ENCODE measurements at places on chromosomes 16 and 17. TPM values are rescaled to one million over a fixed set of nuclear protein-coding genes. Genes with fewer than 3 reads are reported as not detected.

The TEDC2 gene
- total RNA-seq: 23.9 TPM

The PLK1 gene
- total RNA-seq: 81.2 TPM

The GNPTG gene
- total RNA-seq: 19.1 TPM

The ZNF267 gene
- 72.1 TPM for total RNA-seq

The CDH5 gene
- total RNA-seq: not detected

GRCh38 chr17:73770115-73770848 is 126.0 kb upstream of the SDK2 start:
- DNase-seq: no peak

DNA sequence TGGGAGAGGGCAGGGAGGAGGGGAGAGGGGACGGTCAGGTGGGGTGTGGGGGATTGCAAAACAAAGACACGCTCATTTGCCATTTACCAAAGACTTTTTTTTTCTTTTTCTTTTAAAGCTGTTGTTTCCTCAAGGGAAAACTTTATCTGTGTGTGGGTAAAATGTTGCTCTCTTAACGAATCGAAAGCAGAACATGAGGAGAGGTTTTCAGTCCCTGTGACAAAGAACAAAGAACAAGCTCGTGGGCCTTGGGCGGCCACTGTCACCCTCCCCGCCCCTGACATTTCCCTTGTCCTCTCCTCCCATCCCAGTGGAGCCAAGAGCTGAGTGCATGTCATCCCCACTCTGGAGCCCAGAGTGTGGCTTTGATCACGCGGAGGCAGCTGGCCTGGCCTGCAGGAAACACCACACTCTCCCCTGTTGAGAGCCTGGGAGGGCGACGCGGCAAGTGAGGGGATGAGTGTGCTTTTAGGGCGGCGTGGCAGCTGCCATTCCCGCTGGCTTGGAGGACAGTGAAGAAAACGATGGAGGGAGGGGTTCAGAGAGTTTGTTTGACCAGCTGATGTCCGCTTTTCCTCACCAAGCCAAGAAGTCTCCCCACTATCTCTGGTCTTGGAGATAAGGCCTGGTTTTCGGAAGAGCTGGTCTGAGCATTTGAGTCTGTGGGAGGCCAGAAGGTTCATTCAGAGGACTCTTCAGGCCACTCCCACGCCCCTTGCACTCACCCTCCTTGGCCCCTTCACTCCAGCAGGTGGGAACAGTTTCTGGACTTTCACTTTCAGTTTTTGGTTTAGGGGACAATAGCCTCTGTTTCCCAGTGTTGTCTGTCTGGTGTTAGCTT is 11.4 kb downstream of the CCR7 start:
- peak; percentile 38 for DNase-seq

- no peak for DNase-seq
These were observed 518.1 kb downstream of the KCNJ2 start for GRCh38 chr17:70687421-70687820.

- no peak for DNase-seq
These were observed 59.2 kb downstream of the CDK5R1 start for GRCh38 chr17:32546031-32546444.

DNA sequence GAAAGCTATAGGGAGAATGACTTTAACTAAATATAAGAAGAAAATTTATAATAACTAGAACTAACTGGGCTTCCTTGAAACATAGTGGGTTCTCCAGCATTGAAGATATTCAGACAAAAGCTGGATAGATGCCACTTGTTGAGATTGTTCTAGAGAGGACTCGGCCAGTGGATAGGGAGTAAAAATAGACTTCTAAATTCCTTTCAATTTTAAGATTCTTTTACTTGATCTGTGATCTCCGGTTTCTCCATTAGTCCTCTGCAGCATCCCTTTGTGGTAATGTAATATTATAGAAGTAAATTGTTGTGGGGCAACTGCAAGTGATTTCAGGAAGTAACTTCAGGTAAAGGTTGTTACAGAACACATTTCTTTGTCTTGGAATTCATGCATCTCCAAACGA is 10.3 kb upstream of the RARA start:
- DNase-seq: no peak

GRCh38 chr17:40362696-40363110 is 1.8 kb downstream of the GJD3 start:
- peak; percentile 93 for DNase-seq

DNA sequence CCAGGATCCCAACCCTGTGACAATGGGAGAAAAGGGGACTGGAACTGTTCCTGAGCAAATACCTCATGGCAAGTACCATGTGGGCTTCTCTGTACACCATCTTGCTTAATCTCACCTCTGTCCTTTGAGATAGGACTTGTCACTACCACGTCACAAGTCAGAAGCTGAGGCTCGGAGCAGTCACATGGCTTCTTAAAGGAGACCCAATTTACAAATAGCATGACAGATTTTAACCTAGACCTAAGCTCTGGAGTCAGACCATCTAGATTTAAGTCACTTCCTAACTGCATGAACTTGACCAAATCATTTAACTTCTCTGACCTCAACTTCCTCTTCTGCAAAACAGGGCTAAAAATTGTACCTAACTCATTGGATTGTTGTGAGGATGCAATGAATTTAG is 36.0 kb upstream of the CCL1 start:
- no peak for DNase-seq

- no peak for DNase-seq
These were observed 181.4 kb downstream of the ENGASE start for GRCh38 chr17:79255926-79256585.

DNA sequence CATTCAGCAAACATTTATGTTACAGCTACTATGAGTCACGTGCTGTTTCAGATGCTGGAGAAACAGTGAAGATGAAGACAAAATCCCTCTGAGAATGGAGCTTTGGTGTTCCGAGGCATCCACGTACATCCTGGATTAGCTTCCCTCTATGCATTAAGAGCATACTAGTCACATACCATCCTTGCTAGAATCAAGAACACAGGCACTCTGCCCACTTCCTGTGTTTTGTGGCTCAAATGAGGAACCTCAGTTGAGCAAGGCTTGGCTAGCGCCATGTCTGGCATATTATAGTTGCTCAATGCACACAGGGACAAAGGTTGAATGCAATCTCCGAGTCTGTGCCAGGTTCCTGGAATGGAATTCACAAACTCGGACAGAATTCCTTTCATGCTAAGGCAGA is 297.5 kb downstream of the XYLT1 start:
- DNase-seq: no peak

GRCh38 chr17:58996968-58997367 is 109.7 kb downstream of the TRIM37 start:
- DNase-seq: no peak

DNA sequence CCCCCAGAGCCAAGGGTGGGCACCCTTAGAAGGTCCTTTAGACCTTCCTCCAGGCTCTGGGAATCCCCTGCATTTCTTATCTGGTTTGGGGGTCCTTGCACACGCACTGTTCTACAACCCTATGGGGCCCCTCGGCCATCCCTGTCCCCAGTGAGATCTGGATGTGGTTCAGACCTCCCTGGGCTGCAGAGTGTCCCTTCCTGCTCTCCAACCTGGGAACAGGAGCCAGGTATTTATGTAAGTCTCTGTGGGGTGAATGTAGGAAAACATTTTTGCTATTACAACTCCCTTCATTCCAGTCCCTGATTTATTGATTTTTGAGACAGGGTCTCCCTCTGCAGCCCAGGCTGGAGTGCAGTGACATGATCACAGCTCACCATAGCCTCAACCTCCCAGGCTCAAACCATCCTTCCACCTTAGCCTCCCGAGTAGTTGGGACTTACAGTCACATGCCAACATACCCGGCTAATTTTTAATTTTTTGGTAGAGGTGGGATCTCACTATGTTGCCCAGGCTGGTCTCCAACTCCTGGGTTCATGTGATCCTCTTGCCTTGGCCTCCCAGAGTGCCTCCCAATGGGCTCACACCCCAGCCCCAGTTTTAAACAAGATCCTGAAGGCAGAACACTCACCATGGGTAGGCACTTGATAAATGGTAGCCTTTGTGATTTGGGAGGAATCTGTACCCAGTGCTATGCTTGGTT is 61.6 kb downstream of the RAI1 start:
- no peak for DNase-seq

- no peak for DNase-seq
These were observed 4.9 kb upstream of the PABPN1L start for GRCh38 chr16:88871349-88871702.

DNA sequence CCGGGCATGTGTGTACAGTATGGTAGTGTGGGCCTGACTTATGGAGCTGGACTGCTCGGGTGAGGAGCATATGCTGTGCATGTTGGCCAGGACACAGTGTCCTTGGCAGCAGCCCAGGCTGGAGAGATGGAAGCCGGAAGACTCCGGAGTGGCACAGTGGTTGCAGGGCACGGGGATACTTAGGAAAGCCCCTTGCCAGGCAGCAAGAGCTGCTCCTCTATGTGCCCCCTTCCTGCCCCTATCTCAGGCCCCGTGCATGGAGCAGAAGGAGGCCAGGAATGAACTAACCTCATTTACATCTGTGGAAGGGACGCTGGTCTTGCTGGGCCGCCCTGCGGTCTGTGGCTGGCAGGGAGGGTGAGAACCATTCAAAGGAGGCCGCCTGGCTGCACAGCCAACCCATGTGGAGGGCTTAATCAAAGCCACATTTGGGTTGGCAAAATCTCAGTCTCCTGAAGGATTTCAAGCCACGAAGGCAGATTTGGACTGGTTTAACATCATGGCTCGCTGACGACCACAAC is 32.2 kb upstream of the RCVRN start:
- DNase-seq: no peak

- DNase-seq: no peak
These were observed 31.4 kb downstream of the CACNA1H start for GRCh38 chr16:1184156-1184868.

DNA sequence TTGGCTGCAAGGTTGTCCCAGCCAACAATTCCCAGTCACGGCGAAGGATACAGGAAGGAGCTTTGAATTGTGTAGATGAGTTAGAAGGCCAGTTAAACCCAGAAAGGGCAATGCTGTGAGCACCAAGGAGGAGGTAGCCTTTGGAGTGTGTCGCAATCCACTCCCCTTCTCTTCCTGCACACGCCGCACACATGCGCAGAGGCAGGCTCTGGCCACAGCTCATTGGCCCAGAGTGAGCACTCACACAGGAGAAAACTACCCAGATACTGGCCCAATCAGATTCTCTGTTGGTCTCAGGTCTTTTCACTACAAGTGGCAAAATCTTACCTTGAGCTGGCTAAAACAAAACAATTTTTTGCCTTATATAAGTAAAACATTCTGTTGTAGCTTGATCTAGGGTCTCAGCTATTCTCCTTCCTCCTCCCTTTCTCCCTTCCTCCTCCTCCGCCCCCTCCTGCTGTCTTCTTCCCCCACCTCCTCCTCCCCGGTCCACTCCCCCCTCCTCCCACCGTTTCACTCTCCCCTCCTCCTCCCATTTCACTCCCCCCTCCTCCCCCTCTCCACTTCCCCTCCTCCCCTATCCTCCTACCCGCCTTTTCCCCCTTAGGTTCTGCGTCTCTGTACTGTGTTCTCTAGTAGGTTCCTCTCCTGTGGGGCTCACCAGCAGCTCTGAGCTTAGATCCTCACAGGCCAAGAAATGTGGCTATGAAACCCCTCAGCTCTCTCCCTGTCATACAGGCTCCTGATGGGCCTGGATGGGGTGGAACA is 344.9 kb downstream of the CPPED1 start:
- peak; percentile 41 for DNase-seq

DNA sequence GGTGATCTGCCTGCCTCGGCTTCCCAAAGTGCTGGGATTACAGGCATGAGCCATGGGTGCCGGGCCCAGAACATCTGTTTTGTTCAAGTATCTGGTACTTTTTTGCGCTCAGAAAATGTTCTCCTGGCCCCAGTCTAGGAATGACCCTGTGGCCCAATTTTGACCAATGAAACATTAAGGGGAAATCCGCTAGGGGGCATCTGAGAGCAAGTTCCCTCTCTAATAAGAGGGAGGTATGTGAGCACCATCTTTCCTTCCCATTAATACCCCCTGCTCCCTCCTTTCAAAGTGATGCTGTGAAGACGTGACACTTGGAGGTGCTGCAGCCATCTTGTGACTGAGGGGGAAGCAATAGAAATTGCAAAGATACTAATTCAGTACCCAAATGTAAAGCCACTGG is 16.5 kb upstream of the CLEC3A start:
- DNase-seq: peak; percentile 11

DNA sequence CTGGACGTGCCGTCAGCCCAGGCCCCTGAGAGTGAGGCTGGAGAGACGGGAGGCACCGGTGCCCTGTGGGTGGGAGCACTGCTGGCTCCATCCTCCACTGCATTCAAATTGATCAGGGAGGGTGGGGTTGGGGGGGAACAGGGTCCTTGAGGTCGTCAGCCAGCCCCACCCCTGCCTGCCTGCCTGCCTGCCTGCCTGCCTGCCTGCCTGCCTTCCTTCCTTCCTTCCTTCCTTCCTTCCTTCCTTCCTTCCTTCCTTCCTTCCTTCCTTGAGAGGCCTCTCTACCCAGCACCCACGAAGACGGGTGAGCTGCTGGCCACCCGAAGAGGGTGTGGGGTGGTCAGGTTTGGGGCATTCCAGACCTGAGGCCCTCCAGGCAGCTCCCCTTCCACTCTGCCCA is 16.0 kb downstream of the BAHCC1 start:
- DNase-seq: no peak
